ENCODE measurements at places on chromosomes 4 and X. TPM values are rescaled to one million over a fixed set of nuclear protein-coding genes. Genes with fewer than 3 reads are reported as not detected.

Gene OPRPN
- total RNA-seq: not detected

Gene SMR3B
- not detected for total RNA-seq

Gene FAM156A
- total RNA-seq: 20.0 TPM

- no peaks in the 10 kb centered on the region for H3K27me3 ChIP-seq
- H3K36me3 ChIP-seq: no peaks in the 10 kb centered on the region
- no peaks in the 10 kb centered on the region for H3K4me1 ChIP-seq
- H3K4me3 ChIP-seq: no peak overlapping the region
- no peak overlapping the region for H3K27ac ChIP-seq
- no peak for DNase-seq
These were observed 140.1 kb upstream of the MED14 start for GRCh38 chrX:40875476-40875875.

DNA sequence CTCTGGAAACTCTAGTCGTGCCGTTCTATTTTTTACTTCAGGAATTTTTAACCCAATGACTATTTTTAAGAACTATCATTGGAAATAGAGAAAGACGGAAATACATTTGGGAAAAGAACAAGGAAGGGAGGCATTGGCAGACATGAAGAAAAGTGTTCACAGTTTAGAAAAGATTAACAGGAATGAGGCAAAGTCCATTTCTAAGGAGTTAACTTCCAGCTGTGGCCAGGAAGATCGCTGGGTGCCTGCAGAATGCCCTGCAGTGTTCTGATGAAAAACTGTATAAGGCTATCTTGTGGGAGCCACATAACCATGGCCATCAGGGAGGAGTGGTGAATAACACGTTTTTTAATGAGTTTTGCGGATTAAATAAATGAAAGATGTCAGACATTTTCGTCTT lies 150.6 kb upstream of the VCX3A start:
- no peak overlapping the region for H3K27ac ChIP-seq
- H3K36me3 ChIP-seq: no peaks in the 10 kb centered on the region
- H3K4me3 ChIP-seq: no peak overlapping the region
- DNase-seq: no peak
- no peaks in the 10 kb centered on the region for H3K27me3 ChIP-seq

DNA sequence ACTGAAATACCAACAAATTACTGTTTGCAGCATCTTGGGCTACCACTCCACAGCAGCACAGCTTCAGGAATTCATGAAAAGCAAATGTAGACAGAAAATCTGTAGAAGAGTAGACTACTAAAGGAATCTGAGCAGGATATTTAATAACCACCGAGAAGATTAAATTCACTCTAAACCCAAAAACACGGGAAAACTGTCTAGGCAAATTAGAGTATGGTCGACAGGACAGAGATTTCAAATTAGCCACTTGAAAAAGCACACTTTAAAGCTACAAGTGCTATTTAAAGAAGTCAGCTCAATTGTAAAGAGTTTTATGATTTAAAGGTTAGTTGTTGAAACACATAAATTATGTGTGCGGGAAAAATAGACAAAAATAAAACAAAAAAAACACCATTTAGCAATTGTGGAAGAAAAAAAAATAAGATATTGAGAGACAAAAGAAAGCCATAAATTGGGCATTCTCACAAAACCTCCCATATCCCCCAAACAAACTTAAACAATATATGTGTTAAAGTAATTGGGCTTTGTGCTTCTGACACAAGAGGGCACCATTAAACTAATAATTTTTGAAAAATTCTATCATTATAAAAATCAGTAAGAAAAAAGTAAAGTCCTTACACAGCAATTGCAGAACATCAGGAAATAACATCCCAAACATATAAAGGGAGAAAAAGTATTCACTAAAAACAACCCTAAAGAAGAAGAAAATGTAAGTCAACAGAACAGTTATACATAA lies 880.8 kb downstream of the TECRL start:
- H3K27ac ChIP-seq: no peak overlapping the region
- H3K4me1 ChIP-seq: no peaks in the 10 kb centered on the region
- H3K4me3 ChIP-seq: no peak overlapping the region
- no peaks in the 10 kb centered on the region for H3K36me3 ChIP-seq

DNA sequence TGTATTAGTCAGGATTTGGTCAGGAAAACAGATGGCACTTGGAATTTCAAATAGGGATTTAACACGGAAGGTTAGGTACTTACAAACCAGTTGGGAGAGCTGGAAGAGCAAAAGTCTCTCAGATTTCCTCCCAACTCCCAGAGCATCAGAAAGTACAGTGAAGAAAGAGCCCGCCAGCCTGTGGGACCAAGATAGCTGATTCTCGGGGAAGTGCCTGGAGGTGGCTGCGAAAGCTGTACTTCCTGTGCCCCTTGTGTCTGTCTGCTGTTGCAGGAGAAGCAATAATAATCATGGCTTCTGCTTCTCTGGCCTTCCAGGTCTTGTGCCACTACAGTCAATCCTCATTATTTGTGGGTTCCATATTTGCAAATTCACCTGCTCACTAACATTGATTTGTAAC lies 221.0 kb upstream of the BCOR start:
- no peaks in the 10 kb centered on the region for H3K36me3 ChIP-seq
- H3K4me3 ChIP-seq: no peak overlapping the region
- H3K27me3 ChIP-seq: no peaks in the 10 kb centered on the region
- H3K4me1 ChIP-seq: no peaks in the 10 kb centered on the region
- no peak overlapping the region for H3K27ac ChIP-seq

GRCh38 chr4:172975651-172976229 lies 192.9 kb upstream of the GALNT7 start:
- H3K27ac ChIP-seq: no peak overlapping the region
- no peak for DNase-seq
- no peak overlapping the region for H3K4me3 ChIP-seq
- H3K27me3 ChIP-seq: no peaks in the 10 kb centered on the region

DNA sequence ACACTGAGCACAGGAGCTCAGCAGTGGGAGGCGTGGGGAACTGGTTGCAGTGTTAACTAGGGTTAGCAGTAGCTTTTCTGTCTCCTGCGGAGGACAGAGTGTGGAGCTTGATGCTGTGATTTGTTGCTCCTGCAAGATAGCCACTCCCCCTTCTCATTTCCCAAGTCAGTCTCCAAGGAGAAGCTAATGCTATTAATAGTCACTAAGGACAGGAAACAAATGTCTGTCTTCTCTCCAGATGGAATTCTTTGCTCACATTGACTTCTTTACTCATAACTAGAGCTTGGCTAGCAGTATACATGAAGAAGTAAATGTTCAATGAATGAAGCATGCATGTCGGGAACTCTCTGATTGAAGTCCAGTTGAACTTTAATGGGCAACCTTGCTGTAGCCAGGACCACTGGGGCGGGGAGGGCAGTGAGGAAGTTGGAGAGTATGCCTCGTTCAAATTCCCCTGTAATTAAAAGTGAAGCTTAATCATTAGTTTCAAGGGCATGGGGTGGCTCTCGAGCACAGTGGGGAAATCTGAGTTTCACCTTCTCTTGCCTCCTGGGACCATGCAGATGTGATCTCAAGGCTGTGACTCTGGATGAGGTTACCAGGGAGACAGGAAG lies 156.6 kb upstream of the SCML1 start:
- no peak overlapping the region for H3K4me3 ChIP-seq
- H3K27ac ChIP-seq: no peak overlapping the region
- no peak for DNase-seq
- H3K36me3 ChIP-seq: no peaks in the 10 kb centered on the region
- peaks cover 2% of the 10 kb centered on the region for H3K27me3 ChIP-seq

DNA sequence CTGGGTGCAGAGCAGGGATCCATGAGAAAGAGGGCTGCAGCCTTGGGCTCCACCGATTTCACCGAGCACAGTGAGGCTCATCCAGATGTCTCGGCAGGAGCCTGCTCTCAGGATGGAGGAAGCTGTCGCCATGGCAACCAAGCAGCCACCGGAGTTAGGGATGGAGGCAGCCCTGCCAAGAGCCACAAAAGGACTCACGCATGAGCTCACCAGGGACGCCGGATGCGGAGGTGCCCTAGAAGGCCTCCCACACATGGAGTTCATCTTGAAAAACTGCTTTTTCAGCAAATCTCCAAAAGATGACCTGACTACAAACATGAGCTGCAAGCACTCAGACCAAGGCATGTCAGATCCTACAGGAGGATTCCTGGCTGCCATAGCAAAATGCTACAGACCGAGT lies 90.7 kb downstream of the WFS1 start:
- H3K27me3 ChIP-seq: no peaks in the 10 kb centered on the region
- H3K27ac ChIP-seq: no peak overlapping the region
- H3K36me3 ChIP-seq: no peaks in the 10 kb centered on the region

- no peak for DNase-seq
- no peak overlapping the region for H3K4me3 ChIP-seq
- H3K27ac ChIP-seq: no peak overlapping the region
These were observed 18.2 kb downstream of the FTHL17 start for GRCh38 chrX:31053621-31054020.

- peak overlapping the region; percentile 80 for H3K27ac ChIP-seq
- no peaks in the 10 kb centered on the region for H3K27me3 ChIP-seq
- peaks cover 65% of the 10 kb centered on the region for H3K4me1 ChIP-seq
These were observed 552 bp downstream of the PIM2 start for GRCh38 chrX:48918301-48918642.

DNA sequence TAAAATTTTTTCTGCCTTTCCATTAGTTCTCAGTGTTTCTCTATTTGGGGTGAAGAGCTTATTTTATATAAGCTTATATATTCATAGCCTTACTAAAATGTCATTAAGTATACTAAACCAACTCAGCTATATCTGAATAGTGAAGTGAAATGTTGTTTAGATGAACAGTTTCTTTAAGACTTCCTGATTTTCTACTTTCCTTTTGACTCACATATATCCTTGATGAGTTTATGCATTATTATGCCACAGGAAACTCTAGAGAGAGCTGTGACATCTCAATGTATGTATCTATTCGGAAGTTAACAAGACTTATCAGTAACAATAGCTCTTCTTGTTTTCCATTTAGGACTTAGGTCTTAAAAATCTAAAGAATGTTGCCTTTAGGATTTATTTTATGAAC lies 1491.8 kb upstream of the IGFBP7 start:
- no peaks in the 10 kb centered on the region for H3K4me1 ChIP-seq
- H3K4me3 ChIP-seq: no peak overlapping the region

DNA sequence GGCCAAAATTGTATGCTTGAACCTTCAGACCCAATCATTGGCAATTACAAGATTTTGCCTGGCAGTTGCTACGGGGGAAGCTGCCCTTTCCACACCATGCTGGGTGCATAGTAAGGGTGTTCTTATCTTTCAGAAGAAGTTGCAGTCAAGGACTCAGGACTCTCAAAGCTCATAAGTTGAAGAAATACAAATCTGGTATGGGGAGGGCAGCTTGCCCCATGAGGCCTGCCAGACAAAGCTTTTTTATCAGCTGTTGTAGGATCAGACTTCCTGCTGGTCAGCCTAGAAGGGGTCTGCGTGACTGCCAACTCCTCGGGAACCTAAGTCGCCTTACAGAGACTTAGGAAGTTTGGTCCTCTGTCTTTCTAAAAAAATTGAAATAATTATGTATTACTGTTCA lies 174.9 kb upstream of the TECRL start:
- DNase-seq: no peak
- no peak overlapping the region for H3K27ac ChIP-seq
- no peaks in the 10 kb centered on the region for H3K27me3 ChIP-seq
- no peaks in the 10 kb centered on the region for H3K36me3 ChIP-seq

DNA sequence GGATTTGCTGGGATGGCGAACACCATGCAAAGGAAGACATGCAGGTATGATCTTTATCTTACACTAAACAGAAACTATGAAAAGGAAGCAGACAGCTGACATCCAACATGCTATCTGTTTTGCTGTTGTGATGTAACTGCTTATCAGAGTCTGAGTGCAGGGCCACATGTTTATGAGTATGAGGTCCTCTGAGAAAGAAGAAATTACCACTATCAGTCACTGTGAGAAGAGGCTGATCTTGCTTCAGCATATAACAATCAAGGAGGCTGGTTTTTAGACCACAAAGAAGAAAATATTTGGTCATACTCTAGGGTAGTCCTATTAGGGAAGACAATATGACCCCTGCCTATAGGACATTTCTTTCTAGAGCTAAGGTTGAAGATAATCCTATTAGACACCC lies 18.5 kb downstream of the CLGN start:
- H3K27me3 ChIP-seq: peaks cover 5% of the 10 kb centered on the region
- DNase-seq: no peak
- no peaks in the 10 kb centered on the region for H3K4me1 ChIP-seq
- no peak overlapping the region for H3K4me3 ChIP-seq
- no peak overlapping the region for H3K27ac ChIP-seq
- no peaks in the 10 kb centered on the region for H3K36me3 ChIP-seq

DNA sequence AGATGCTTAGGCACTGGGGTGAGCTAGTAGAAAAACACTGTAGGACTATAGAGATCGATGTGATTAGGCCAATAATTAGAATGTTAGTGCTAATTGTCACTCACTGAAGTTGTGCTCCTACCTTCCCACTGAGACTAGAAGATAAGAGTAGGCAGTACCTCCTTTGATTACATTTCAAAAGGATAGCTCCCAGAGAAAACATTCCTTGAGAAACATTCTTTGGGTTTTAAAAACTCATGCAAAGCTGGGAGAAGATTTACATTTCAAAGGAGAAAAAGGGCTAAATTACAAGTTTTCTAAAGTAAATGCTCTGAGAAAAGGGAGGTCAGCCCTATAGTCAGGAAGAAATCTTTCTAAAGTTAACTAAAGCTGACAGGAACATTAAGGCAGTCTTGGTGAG lies 860.3 kb upstream of the NDST4 start:
- no peak overlapping the region for H3K27ac ChIP-seq
- H3K4me3 ChIP-seq: no peak overlapping the region
- no peaks in the 10 kb centered on the region for H3K4me1 ChIP-seq
- no peaks in the 10 kb centered on the region for H3K27me3 ChIP-seq

DNA sequence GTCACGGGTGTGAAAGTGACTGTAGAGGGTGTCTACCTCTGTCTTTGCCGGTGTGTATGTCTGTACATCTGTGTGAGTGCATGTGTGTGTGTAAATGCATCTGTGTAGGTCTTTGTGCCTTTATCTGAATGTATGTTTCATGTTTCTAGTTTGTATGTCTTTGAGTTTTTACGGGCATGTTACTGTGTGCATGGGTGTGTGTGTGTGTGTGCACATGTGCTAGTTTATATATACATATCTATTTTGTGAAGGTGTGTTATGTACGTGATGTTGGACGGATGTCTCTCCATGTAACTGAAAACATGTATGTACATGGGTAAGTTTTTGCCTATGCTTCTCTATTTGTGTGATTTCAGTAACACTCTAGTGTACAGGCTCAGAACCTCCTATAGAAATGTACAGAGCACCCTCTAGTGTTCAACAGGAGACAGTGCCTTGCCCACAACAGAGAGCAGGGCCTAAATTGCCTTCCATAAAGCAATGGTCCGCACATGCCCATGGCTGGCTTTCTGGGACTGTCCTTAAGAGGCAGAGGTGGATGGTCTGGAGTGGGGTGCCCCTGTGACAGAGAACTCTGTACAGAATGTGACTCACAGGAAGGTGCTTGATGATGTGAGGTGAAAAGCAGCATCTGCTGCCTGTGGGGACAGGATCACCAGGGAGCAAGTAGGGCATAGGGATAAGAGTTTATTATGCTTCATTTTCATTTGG lies 343.5 kb downstream of the RAPGEF2 start:
- no peak overlapping the region for H3K4me3 ChIP-seq
- no peaks in the 10 kb centered on the region for H3K36me3 ChIP-seq
- no peaks in the 10 kb centered on the region for H3K27me3 ChIP-seq
- DNase-seq: peak; percentile 41
- H3K27ac ChIP-seq: no peak overlapping the region

Measured in CD4-positive, CD25-positive, alpha-beta regulatory T cell (primary cell).